Activated CD4-positive, alpha-beta T cell treated with anti-CD3 and anti-CD28 coated beads for 36 hours (primary cell): ENCODE measurements at places on chromosomes 12 and 14. TPM values are rescaled to one million over a fixed set of nuclear protein-coding genes. Genes with fewer than 3 reads are reported as not detected.
A peak's percentile ranks its signal among the peaks of the same experiment; 100 is the strongest.

DNA sequence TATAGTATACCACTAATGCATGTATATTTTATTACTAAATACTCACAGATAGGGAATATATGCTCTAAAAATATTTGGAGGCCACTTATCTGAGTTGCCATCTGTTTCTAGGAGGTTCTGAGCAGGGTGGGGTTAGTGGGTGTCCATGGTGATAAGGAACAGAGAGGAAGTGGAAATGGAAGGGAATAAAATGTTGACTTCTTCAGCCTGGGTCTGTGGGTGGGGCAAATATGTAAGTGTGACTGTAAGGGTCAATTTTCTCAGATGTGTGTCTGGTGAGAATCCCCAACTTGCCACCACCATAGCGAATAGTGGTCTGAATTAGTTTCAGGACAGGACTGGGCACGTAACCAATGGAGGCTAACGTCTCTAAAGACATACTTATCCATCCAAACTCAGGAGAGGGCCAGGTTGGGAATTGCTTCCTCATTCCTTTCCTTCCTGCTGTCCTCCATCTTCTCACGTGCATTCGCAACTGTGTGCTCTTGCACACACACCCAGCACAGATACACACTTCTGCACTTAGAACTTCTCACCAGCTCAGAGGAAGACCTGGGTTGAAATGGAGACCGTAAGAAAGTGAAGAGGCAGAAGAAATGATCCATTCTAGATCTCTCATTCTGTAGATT lies 54.2 kb upstream of the GZMB start:
- no peak for DNase-seq

- no peak for DNase-seq
These were observed 451.9 kb upstream of the NOVA1 start for GRCh38 chr14:27049701-27050100.

DNA sequence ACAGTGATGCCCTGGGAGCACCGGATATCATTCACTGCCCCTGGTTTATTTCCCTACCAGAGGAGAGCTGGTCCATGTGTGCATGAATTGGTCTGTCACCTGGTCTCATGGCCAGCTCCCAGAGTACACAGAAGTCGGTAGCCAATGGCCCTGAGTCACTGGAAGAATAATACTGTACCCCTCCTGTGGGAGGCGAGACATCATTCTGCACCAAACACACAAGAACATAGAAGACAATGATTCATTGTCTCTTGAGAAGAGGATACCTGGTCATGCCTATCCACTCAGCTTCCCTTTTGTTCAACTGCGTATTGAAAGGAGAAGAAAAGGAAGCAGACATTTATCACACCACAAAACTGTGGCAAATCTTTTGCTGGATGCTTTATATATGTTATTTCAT lies 216.2 kb downstream of the DPF3 start:
- no peak for DNase-seq

DNA sequence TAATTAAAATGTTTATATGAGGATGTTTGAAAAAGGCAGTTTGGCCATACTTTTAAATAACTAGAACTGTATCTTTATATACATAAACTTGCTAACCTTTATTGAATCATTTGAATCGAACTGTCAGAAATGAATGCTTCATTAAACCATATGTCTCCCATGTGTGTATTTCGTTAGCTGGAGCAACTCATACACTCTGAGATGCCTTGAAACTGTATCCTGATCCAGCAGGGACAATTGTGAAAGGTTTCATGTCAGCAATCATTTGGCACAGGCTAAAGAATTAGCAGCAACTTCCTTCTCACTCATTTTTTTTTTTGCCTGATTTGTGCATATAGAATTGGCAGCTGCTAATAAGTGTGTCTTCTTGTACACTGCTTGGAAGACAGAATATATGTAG lies 109.9 kb downstream of the NAV3 start:
- DNase-seq: no peak

DNA sequence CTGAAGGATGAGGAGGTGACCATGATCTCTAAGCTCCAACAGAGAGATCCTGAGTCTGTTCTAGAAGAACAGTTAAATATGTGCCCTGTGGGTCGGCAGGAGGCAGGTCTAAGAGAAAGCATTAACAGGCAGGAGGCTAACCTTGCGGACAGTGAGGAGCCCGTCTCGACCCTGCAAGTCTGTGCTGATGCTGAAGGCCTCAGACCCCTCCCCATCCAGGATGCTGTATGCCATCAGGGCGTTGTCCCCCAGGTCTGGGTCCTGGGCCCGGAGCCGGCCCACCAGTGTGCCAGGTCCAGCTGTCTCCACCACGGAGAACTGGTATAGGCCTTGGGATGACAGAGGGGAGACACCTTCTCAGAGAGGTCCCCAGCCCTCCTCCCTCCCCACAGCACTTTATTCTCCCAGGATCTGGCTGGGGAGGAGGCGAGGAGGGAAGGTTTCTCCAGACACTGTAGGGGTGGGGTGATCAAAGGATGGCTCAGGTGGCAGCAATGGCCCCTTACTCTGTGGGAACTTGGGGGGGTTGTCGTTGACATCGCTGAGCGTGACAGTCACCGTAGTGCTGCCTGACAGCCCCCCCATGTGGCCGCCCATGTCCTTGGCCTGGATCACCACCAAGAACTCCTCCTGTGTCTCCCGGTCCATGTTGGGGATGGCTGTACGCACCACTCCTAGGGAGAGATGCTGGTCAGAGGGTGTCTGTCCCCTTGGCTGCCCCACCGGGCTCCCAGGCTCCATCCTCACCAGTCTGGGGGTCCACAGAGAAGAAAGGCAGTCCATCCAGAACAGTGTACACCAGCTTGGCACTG lies 3.1 kb downstream of the CDH24 start:
- peak; percentile 72 for DNase-seq

GRCh38 chr14:102461490-102462338 lies 47.9 kb downstream of the ANKRD9 start:
- peak; percentile 10 for DNase-seq

DNA sequence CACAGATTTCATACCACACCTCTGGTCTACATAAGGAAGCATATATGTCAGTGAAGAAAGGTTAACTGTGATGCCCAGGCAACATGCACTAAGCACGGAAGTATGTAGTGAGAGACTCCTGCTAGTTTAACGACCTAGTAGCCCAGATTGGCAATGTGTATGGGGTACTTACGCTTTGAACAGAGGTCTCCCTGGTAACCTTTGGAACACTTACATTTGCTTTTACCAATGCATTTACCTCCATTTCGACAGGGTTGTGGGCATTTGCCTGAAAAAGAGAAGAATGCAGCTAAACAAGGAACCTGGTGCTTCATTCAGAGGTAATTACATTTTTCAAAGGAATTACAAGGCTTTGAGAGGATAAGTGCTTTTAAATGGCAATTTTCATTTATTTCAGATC lies 65.2 kb downstream of the WIF1 start:
- no peak for DNase-seq

GRCh38 chr12:20505056-20505455 lies 136.7 kb downstream of the PDE3A start:
- no peak for DNase-seq

Gene CCDC91
- 13.9 TPM for total RNA-seq

Gene CTSG
- total RNA-seq: not detected

Gene TM7SF3
- total RNA-seq: 29.4 TPM

DNA sequence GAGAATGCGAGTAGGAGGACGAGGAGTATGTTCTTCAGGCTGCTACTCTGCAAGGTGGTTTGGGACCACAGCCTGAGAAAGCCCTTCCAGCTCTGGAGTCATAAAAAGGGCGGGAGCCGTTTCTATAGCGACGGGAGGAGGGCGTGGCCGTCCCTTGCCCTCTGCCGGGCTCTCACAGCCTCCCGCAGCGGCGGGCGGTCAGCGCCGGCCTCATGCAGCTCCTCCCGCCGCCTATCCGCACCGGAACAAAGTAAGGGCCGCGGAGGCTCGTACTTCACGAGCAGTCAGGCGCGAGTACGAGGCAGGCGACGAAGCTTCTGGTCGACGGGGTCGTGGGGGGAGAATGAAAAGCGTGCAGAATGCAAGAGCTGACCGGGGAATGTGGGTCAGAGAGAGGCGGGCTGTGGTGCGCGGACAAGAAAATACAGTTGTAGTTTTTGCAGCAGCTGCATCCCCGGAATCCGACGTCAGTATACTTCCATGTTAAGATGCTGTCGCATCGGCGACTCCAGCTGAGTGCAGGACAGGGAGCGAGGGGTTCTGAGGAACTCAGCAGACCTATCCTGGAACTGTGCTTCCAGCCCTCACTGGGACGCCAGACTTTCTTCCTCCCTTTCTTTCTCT lies at the start of gene DYRK4:
Gene DYRK4, plus strand, starts transcription at position 175 of the 624 bp plus-strand sequence. Its CDS starts 38 bp downstream, at position 213.
- DNase-seq: peak; percentile 25

DNA sequence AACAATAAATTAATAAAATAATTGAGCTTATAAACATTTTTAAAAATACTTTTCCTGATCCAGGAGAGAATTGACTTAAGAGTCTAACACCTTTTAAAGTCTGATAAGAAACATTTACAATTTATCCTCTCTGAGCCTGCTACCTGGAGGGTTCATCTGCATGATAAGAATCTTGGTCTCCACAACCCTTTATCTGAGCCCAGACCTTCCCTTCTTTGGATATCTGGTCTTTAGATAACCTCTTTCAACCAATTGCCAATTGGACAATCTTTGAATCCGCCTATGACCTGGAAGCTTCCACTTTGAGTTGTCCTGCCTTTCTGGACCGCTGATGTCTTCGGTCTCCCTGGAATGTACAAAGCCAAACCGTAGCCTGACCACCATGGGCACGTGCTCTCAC lies 1393.3 kb upstream of the TMEM132C start:
- DNase-seq: no peak

DNA sequence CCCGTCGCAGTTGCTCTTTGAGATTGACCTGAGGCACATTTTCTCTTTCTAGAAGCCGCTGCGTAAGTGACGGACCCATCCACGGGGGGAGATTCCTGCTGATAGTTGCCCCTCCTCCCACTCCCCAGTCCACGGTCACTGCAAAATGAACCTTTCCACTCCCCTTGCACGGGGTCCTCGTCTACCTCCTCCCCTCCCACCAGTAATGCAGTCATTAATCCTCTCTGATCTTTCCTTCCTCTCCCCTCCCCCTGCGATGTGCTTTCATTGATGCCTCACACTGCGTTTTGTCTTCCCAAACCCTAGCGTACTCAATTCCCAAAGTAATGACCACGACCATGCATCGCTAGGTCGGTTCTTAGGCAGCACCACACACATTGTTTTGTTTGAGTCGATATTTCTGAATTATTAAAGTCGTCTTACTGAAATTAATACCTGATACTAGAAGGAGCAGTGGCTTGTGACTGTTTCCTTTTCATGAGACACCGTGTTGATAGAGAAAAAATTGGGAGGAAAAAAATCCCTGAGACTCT lies 857 bp downstream of the ETNK1 start:
- peak; percentile 45 for DNase-seq

Gene SYNJ2BP
- total RNA-seq: 7.5 TPM

Gene SRRM4
- total RNA-seq: not detected

DNA sequence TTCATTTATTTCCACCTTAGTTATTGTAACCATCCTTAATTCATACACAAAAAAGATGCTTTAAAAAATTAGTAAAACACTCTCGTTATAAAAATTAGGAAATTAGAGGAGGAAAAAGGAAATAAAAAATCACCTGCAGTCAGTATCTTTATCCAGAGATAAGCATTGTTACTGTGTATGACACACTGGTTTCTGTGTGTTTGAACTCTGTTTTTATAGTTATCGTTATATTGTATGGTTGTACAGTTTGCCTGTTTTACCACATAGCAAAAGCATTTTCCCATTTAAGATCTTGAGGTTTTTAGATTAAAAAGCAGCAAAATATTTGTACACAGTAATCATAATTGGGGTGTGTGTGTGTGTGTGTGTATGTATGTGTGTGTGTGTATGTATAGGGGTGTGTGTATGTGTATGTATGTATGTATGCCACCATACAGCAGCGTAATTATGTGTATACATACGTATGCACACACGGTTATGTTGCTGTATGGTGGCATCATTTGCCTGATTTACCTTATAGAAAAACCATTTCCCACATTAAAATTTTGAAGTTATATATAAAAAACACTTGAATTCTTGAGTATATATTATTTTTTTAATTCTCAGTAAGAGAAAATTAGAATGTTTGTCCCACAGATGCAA lies 19.8 kb downstream of the WNK1 start:
- DNase-seq: no peak

GRCh38 chr12:54029529-54030441 lies 1.5 kb downstream of the HOXC6 start:
- DNase-seq: no peak

DNA sequence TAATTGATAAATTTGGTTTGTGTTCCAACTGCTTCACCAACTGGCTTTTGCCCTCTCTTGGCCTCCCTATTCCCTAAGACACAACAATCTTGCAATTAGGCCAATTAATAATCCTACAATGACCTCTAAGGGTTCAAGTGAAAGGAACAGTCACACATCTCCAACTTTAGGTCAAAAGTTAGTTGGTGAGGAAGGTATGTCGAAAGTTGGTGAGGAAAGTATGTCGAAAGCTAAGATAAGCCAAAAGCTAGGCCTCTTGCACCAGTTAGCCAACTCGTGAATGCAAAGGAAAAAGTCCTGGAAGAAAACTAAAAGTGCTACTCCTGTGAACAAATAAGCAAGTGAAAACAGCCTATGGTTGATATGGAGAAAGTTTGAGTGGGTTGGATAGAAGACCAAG lies 32.6 kb downstream of the EGLN3 start:
- no peak for DNase-seq

Gene BCL2L2
- total RNA-seq: 0.73 TPM

Gene EGLN3
- 3.8 TPM for total RNA-seq

DNA sequence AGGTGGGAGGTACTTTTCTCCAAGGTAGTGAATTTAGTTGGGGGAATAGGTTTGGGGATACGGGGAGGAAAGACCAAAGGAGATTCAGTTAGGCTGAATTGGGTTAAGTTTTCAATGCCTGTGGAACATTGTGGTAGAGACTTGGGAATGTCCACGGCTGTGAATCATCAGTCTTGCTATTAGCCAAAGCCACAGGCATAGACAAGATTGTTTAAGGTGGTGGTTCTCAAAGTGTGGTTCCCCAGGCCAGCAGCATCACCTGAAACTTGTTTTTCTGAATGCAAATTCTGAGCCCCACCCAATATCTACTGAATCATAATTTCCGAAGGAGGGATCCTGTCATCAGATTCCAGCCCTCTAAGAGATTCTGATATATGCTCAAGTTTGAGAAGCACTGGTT lies 316.2 kb downstream of the EGLN3 start:
- no peak for DNase-seq
